ENCODE measurements at places on chromosomes 4 and X. TPM values are rescaled to one million over a fixed set of nuclear protein-coding genes. Genes with fewer than 3 reads are reported as not detected.
A peak's percentile ranks its signal among the peaks of the same experiment; 100 is the strongest.

CCDC120 gene
- total RNA-seq, result 17.6 TPM

GYPB gene
- total RNA-seq, result not detected

SNCA gene
- 15.2 TPM for total RNA-seq

SPANXC gene
- total RNA-seq, result not detected

SAGE1 gene
- not detected for total RNA-seq

NR3C2 gene
- 0.29 TPM for total RNA-seq

NAP1L2 gene
- total RNA-seq, result 7.1 TPM

OGT gene
- 185 TPM for total RNA-seq

HMX1 gene
- total RNA-seq, result 1.7 TPM

DNA sequence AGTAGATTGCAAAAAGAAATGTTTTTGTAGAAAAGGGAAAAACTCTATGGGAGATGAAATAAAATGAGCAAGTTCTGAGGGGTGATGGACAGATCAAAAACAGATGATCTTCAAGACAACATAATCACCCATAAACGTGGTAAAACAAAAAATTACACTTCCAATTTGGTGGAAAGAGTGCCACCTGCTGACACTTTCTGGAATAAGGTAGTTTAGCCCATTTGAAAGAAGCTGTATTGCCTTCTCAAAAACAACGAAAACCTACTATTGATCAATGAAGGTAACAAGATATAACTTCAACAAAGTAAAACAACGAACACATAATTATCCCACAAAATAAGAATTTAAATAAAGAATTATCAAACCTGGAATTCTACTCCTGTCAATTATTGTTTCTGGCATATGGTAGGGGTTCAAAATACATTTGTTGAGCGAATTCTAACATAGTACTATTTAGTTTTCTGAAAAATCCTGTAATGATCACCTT lies 2.5 kb downstream of the COQ2 start:
- H3K4me3 ChIP-seq, result no peak overlapping the region
- peaks cover 11% of the 10 kb centered on the region for H3K4me1 ChIP-seq
- no peaks in the 10 kb centered on the region for H3K36me3 ChIP-seq
- no peak overlapping the region for H3K27ac ChIP-seq

DNA sequence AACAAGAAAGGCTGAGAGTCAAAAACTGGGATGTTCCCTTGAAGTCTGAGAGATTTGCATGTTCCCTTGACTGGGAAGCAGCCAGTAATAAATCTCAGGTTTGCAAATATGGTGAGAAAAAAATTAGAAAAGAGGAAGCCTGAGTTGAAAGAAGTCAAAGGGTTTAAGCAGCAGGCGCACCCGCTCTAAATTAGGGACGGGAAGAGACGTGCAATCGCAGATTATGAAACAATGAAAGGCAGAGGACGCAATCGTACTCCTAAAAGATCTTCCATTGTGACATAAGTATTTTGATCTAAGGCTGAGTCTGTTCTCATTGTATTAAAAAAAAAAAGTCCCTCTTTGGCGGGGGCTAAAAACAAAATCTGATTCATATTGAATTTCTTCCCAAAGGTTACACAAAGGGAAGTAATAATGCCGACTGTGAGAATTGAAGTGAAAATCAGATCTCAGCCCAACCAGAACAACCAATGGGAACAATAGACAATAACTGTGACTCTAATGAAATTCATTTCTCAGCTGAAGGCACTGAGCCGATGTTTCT lies 28.2 kb downstream of the SAT1 start:
- DNase-seq, result no peak
- H3K36me3 ChIP-seq, result no peaks in the 10 kb centered on the region
- no peaks in the 10 kb centered on the region for H3K4me1 ChIP-seq
- no peaks in the 10 kb centered on the region for H3K27me3 ChIP-seq
- no peak overlapping the region for H3K27ac ChIP-seq

DNA sequence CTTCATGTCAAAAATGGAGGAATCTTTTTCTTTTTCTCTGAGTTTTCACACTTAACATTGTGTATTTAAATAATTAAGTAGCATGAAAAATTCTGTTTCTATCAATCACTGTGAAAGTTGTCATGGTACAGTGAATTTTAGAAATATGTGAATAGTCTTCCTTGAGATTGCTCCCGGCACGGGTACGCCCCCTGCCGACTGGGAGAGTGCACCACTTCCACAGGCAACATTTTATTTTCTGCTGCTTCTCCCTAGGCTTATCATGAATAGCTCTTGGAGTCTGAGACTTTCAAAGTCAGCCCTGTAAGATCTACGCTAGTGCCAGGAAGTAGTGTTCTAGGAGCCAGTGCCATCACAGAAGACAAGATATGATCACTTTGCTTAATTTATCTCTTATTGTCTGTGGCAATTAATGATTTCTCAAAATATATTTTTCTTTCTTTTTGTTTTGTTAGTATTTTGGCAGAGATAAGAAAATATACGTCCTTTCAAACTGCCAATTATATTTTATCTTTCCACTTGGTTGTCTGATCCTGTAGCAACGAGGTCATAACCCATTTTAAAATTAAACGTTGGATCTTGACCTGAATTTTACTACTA lies 763.8 kb upstream of the AADAT start:
- DNase-seq, result peak; percentile 78
- H3K36me3 ChIP-seq, result no peaks in the 10 kb centered on the region
- peaks cover 2% of the 10 kb centered on the region for H3K27me3 ChIP-seq
- no peak overlapping the region for H3K27ac ChIP-seq
- H3K4me1 ChIP-seq, result no peaks in the 10 kb centered on the region

DNA sequence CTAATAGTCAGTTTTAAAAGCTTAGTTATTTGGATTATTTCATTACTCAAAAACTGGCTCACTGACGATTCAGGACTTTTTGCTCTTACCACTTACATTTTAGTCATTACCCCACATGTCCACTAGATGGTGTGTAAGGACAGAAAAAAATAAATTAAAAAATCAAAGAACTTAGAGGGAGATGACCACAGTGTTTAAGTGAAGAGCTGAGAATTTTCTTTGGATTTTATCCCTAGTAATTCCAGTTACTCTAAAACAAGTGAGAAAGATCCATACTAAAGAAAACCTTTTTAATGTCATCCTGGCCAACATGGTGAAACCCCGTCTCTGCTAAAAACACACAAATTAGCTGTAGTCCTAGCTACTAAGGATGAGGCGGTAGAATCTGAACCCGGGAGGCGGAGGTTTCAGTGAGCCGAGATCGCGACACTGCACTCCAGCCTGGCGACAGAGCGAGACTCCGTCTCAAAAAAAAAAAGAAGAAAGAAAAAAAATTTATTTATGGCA lies 26.4 kb upstream of the TMPRSS11B start:
- no peaks in the 10 kb centered on the region for H3K36me3 ChIP-seq
- DNase-seq, result no peak
- H3K4me1 ChIP-seq, result no peaks in the 10 kb centered on the region
- peaks cover 2% of the 10 kb centered on the region for H3K27me3 ChIP-seq

- H3K27me3 ChIP-seq, result no peaks in the 10 kb centered on the region
- DNase-seq, result no peak
- H3K27ac ChIP-seq, result no peak overlapping the region
- no peaks in the 10 kb centered on the region for H3K36me3 ChIP-seq
- H3K4me1 ChIP-seq, result no peaks in the 10 kb centered on the region
Observed at GRCh38 chr4:127558489-127559407, 74.0 kb upstream of the INTU start.

DNA sequence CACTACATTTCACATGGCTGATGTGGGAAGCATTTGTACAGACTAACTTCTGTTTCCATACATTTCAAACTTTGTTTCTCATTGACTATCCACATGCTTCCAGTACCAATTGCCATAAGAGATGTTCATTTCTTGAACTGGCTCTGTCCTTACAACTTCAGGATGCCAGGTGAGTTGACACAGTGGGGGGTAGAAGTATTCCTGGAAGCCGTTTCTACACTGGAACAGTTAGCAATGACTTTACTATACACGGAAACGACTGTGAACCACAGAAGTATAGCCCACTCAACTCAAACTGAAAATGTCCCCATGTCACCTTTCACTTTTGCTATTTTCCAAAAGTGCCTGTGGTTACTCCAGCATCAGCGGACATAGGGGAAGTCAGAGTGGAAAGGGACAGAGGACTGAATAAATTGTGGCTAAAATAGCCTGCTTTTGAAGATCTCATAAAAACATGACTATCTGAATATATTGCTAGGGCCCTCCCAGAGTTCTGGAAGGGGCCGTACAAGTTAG lies 38.0 kb upstream of the DSPP start:
- H3K4me3 ChIP-seq, result no peak overlapping the region
- no peak overlapping the region for H3K27ac ChIP-seq
- H3K4me1 ChIP-seq, result no peaks in the 10 kb centered on the region

- peaks cover 2% of the 10 kb centered on the region for H3K27me3 ChIP-seq
- no peak overlapping the region for H3K4me3 ChIP-seq
- H3K27ac ChIP-seq, result peak overlapping the region; percentile 65
- H3K36me3 ChIP-seq, result no peaks in the 10 kb centered on the region
- no peak for DNase-seq
Observed at GRCh38 chr4:159197260-159197884, 94.5 kb downstream of the RAPGEF2 start.

DNA sequence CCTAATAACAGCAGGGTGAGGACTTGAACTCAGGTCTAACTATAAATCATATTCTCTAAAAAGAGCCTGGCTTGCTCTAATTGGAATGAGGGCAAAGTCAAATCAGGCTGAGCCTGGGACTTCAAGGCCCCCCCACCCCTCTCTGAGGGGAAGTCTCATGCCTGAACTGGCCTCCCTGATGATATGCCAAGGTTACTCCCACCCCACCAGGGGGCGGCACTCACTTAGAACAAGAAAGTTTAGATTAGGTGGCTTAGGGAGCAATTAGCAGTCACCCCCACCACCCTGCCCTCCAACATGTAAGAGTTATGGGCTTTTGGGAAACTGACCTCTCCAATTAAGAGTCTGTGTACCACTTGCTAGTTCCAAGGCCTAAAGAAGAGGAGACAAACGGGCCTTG lies 2.7 kb downstream of the FOXO4 start:
- H3K27ac ChIP-seq, result no peak overlapping the region
- no peaks in the 10 kb centered on the region for H3K36me3 ChIP-seq
- H3K27me3 ChIP-seq, result peaks cover 1% of the 10 kb centered on the region
- peaks cover 19% of the 10 kb centered on the region for H3K4me1 ChIP-seq

- H3K27ac ChIP-seq, result no peak overlapping the region
- H3K36me3 ChIP-seq, result no peaks in the 10 kb centered on the region
- peaks cover 2% of the 10 kb centered on the region for H3K4me1 ChIP-seq
- H3K4me3 ChIP-seq, result no peak overlapping the region
- no peak for DNase-seq
Observed at GRCh38 chr4:55801498-55801897, 18.1 kb upstream of the EXOC1L start.

DNA sequence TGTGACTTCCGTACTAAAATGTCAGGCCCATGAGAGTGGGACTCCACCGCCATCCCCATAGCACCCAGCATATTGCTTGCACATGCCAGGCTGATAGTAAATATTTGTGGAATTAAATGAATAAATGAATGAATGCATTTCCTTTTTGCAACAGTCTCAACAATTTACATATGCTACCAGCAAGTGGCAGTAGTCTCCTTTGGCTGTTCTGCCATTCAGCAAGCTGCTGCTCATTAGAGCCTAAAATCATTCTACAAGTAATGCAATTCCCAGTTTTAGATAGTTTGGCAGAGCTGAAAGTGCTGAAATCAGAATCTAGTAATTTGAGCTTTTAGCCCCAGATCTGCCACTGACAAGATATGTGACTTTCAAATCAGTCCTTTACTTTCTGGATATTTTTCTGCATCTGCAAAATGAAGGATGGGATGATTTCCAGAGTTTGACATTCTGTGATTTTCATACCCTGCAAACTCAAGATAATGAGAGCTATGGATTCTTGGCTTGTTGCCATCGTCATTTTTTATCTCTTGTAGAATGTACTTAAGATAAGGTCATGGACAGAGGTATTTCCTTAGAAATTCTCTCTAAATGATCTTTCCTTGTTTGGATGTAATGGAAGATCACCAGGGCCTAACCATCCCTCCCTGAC lies 35.7 kb upstream of the INTS6L start:
- no peaks in the 10 kb centered on the region for H3K27me3 ChIP-seq
- no peak overlapping the region for H3K27ac ChIP-seq
- H3K4me3 ChIP-seq, result no peak overlapping the region
- no peaks in the 10 kb centered on the region for H3K4me1 ChIP-seq
- DNase-seq, result no peak

DNA sequence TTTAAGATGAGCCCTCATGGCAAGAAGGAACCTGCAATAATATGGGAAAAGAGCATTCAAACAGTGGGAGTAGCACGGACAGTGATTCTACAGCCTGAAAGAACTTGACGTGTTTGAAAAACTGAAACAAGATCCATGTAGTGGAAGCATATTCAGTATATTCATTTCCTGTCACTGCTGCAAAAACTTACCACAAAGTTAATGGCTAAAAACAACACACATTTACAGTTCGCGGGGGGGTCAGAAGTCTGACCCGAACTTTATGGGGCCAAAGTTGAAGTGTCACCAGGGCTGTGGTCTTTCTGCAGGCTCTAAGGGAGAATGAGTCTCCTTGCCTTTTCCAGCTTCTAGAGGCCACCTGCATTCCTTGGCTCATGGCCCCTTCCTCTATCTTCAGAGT lies 52.6 kb upstream of the ARX start:
- no peaks in the 10 kb centered on the region for H3K4me1 ChIP-seq
- no peak overlapping the region for H3K4me3 ChIP-seq
- no peaks in the 10 kb centered on the region for H3K27me3 ChIP-seq
- H3K36me3 ChIP-seq, result no peaks in the 10 kb centered on the region

DNA sequence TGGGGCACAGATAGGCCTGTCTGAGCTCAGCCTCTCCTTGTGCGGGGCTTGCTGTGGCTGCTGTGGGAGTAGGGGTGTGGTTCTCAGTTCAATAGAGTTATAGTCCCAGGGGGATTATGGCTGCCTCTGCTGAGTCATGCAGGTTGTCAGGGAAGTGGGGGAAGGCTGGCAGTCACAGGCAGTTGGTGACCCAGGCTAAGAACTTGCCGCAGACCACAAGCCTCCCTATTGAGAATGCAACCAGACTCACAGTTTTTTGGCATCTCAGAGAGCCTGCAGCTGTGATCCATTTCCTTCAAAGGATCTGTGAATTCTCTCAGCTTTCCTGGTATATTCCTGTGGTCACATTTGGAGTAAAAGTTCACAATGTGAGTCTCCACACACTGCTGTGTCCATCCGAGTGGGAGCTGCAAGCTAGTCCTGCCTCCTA lies 364.9 kb downstream of the ZNF674 start:
- no peak overlapping the region for H3K4me3 ChIP-seq
- no peaks in the 10 kb centered on the region for H3K27me3 ChIP-seq
- DNase-seq, result no peak
- no peak overlapping the region for H3K27ac ChIP-seq

- H3K4me3 ChIP-seq, result no peak overlapping the region
- H3K27me3 ChIP-seq, result no peaks in the 10 kb centered on the region
- H3K36me3 ChIP-seq, result no peaks in the 10 kb centered on the region
- H3K4me1 ChIP-seq, result no peaks in the 10 kb centered on the region
- H3K27ac ChIP-seq, result no peak overlapping the region
- no peak for DNase-seq
Observed at GRCh38 chrX:120735966-120736365, 106.1 kb upstream of the C1GALT1C1 start.

DNA sequence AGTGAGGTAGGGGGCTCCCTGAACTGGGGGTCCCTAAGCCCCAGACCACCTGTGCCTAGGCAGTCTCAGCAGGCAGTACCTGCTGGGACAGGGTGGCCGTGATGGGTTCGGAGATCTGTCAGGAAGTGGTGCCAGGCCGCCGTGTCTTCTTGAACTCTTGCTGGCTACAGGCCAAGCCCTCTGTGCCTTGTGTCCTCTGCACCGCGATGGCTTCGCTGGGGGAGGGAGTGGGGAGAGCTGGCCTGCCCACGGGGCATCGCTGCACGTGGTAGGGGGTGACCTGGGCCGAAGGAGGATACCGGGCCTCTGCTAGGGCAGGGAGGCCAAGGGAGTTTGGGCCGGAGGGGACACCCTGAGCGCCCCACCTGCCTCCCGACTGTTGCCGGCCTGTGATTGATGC lies 96.7 kb upstream of the NKX1-1 start:
- H3K4me1 ChIP-seq, result no peaks in the 10 kb centered on the region
- no peaks in the 10 kb centered on the region for H3K36me3 ChIP-seq
- peaks cover 2% of the 10 kb centered on the region for H3K27me3 ChIP-seq
- no peak overlapping the region for H3K27ac ChIP-seq

Data from glutamatergic neuron (in vitro differentiated cells).